ENCODE measurements at places on chromosomes 11 and 22.

- DNase-seq, result no peak
Observed at GRCh38 chr11:77568916-77569675, 20.7 kb upstream of the AQP11 start.

- no peak for DNase-seq
Observed at GRCh38 chr22:27844256-27844655, 42.7 kb upstream of the MN1 start.

GRCh38 chr22:30635273-30636225, at the start of gene SLC35E4:
SLC35E4 (plus strand) TSS chr22:30635781; CDS start chr22:30636451, 670 bp downstream.
- DNase-seq, result peak; percentile 93

- no peak for DNase-seq
Observed at GRCh38 chr11:115656669-115657068, 152.5 kb upstream of the CADM1 start.

GRCh38 chr11:43269254-43269918, 42.4 kb upstream of the API5 start:
- DNase-seq, result no peak

- DNase-seq, result peak; percentile 50
Observed at GRCh38 chr22:25827415-25827814, 85.4 kb downstream of the MYO18B start.

- no peak for DNase-seq
Observed at GRCh38 chr11:70820712-70821111, 422.4 kb downstream of the CTTN start.

GRCh38 chr22:31618057-31618456, 44.0 kb downstream of the PISD start:
- no peak for DNase-seq

DNA sequence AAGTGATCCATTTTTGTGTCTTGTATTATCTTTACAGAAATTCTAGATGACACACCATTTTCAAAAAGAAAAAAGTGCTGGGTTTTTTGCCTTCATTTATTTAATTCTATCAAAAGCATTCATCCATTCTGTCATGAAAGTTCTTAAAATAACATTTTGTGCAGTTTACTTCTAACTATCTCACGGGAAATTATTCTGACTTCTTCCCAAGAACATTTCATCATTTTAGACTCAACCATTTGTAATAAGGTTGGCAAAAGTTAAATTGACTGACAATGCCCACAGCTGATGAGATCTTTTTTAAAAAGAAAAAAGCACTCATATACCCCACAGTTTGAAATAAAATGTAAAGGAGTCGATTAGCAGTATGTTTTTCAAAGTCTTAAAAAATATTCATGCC, 68.5 kb downstream of the SBF2 start:
- no peak for DNase-seq

DNA sequence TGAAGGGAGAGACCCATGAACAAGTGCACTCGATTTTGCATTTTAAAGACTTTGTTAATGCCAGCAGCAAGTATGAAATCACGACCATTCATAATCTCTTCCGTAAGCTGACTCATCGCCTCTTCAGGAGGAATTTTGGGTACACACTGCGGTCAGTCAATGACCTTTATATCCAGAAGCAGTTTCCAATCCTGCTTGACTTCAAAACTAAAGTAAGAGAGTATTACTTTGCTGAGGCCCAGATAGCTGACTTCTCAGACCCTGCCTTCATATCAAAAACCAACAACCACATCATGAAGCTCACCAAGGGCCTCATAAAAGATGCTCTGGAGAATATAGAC, 5.9 kb downstream of the SERPIND1 start:
- DNase-seq, result no peak

GRCh38 chr22:35987487-35987886, 41.1 kb downstream of the RBFOX2 start:
- no peak for DNase-seq

DNA sequence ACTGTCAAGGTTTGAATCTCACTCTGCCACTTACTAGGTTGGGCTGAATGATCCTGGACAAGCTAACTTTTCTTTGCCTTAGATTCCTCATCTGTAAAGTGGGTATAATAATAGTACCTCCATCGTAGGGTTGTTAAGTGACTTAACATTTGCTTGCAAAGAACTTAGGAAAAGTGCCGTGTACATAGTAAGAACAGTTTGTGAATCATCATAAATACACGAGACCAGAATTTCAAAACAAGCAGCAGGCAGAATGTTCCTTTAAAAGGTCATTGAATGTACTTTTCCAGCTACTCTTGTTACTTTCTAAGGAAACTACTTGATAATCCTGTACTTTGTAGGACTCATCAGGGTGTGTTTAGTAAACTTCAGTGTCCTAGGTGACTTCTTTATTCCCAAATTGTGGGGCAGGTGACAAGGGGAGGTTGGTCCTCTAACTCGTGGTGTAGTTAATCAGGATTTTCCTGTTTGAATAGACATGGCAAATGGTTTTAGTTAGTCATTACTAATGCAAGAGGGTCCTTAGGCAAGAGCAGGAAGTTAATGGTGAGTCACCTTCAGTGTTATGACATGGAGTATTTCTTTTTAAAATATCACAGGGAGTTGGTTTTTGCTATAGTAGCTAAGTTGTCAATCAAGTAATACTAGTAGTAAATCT, 67.9 kb downstream of the YAP1 start:
- DNase-seq, result no peak

- DNase-seq, result no peak
Observed at GRCh38 chr11:103406357-103406756, 297.1 kb downstream of the DYNC2H1 start.

- DNase-seq, result no peak
Observed at GRCh38 chr22:49155039-49155769, 672.5 kb downstream of the BRD1 start.

GRCh38 chr11:27864091-27864491, 163.8 kb upstream of the BDNF start:
- DNase-seq, result no peak

DNA sequence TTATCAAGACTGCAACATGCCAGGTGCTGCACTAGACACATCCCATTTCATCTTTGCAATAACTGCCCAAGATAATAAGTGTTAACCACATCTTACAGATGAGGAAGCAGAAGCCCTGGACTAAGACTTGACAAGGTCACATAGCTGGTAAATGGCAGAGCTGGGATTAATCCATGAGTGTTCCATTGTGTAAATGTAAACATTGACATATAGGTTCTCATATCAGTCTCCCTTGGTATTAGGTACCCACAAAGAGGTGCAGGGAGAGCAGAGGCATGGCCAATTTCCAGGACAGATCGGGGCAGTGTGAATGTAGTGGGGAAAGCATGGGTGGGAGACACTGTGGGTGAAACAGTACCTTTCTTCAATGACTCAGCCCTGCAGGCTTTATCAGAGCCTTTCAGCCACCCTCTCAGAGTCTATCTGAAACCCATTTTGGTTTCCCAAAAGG, 17.9 kb downstream of the MICAL2 start:
- no peak for DNase-seq

DNA sequence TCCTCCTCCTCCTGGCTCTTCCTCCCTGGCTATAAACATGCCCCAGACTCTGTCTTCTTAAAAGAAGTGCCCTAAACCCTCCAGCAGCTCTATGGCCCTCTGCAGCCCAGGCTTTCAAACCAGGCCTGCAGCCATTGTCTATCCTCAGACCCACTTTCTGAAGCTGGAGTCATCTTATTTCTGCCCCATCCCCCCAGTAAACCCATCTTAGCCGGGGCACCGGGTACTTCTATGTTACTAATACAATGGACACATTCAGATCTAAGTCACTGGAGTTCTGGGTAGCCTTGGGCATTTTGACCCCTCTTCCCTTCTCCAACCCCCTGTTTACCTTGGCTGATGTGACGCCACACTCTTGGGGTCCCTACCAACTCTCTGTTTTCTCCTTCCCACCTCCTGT, 29.7 kb upstream of the CACNG2 start:
- DNase-seq, result no peak

- DNase-seq, result no peak
Observed at GRCh38 chr11:83317757-83318690, 31.9 kb upstream of the CCDC90B start.

DNA sequence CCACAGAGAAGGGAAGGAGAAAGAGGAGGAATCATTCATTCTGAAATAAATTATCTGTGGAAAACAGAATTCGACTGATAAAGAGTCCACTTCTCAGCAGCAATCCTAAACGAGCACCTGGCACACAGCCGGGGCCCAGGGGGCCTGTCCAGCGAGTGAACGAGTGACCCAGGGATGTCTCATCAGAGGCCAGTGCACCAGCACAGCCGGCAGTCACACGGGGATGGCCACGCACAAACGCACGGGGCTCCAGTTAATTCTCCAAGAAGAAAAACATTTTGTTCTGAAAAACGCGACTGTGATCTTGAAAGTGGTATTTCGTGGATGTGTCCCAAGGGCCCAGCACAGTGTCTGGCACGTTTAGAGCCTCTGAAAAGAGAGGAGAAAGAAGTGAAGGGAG, 154.6 kb downstream of the BRD1 start:
- DNase-seq, result no peak

DNA sequence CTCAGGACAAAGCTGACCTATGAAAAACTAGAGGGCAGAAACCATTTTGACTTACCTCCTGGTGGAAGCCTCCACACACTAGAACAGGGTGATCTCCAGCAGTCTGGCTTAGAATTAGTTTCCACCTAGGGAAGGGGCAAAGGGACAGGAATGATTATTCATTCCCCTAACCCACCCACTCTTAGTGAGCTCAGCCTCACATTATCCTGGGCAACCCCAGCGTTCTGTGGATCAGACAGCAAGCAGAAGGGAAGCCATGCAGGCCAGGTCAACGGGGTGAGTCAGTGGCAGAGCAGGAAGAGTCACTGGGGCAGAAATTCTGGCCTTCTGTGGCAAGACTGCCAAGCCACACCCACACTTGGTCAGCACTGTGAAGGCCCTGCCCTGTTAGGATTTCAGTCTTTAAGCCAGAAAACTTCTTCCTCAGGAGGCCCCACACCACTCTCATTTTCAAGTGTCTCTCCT, 10.5 kb downstream of the NUMA1 start:
- DNase-seq, result peak; percentile 34

GRCh38 chr22:31286360-31287255, 5.7 kb downstream of the PIK3IP1 start:
- no peak for DNase-seq

GRCh38 chr11:124917115-124917637, 1.9 kb upstream of the HEPN1 start:
- peak; percentile 76 for DNase-seq

GRCh38 chr22:29951791-29952413, 68.9 kb downstream of the MTMR3 start:
- DNase-seq, result no peak

GRCh38 chr11:35334385-35335090, 84.8 kb downstream of the SLC1A2 start:
- DNase-seq, result no peak

All from nucleus accumbens (tissue), 56 donors.